ENCODE measurements at places on chromosomes 1 and 21.

- DNase-seq: no peak
Measured at GRCh38 chr1:211490821-211491415, 1.0 kb downstream of the RD3 start.

DNA sequence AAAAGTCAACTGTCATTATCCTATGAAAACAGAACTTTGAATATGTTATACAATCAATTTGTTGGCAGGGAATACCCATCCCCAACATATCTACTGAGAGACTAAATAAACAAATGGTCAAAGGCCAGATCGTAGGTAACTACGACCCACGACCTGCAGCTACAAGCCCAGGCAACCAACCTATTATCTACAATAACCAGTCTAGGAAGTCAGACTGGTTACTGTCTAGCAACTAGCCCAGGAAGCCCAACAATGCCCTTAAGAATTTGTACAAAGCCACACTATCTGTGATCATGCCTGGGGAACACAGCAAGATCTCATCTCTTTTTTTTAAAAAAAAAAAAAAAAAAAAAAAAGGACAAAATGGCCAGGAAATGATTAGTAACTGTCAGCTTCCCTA lies 58.7 kb downstream of the SMYD3 start:
- no peak for DNase-seq

GRCh38 chr1:245310571-245311531 lies 156.1 kb downstream of the KIF26B start:
- no peak for DNase-seq

DNA sequence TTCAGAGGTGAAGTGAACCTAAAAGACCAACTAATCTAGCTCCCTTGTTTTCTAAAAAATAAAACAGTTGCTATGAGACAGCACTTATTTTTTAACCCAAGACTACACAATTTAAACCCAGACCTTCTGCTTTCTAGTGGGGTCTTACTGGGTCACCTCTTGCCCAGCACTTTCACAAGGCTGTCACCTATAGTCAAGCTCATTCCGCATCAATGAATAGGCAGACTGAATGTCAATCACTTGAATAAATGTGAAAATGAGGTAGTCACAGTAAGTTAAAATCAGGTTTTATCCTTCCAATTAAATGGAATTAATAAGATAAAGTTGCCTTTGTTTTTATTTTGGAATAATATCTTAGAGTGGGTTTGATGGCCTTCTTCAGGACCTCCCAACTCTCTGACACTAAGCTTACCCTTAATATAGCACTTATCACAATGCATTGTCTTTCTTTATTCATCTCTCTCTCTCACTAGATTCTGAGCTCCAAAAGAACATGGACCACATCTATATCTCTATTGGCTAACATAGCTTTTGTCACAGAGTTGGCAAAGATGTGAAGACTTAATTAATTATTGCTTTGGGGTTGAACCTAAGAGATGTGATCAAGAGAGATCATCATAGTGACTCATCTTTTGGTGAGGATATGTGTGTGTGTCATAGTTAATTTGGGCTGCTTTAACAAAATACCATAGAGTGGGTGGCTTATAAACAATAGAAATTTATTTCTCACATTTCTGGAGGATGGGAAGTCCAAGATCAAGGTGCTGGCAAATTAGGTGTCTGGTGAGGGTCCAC lies 248.7 kb upstream of the DAB1 start:
- no peak for DNase-seq

- DNase-seq: no peak
Measured at GRCh38 chr1:149844101-149844500, 55.3 kb upstream of the BOLA1 start.

DNA sequence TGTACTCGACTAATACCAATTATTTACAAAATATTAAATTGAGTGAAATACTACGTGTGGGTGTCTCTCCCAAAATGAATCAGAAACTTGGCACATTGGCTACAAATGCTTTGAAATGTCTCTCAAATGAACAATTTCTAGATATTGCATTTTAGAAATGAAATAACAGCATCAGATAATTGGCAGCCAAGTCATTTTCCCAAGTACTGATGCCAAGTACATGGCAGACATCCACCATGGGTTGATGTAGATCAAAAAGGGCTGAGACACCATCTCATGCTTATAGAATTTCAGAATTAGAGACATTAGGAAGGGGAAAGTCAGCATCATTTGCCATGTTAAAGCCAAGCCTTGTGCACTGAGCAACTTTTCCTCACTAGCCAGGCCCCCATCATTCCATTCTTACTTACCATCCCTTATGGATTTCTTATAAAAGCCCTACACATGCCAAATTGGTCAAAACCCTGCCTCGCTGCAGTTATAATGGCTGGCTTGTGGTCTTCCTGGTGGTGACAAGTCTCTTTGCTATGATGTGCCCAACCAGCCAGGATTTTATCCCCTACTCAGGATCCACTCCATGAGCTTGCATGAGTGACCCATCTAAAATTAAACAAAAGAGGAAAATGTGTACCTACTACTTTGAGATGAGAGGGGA lies 73.1 kb downstream of the GREM2 start:
- DNase-seq: no peak

DNA sequence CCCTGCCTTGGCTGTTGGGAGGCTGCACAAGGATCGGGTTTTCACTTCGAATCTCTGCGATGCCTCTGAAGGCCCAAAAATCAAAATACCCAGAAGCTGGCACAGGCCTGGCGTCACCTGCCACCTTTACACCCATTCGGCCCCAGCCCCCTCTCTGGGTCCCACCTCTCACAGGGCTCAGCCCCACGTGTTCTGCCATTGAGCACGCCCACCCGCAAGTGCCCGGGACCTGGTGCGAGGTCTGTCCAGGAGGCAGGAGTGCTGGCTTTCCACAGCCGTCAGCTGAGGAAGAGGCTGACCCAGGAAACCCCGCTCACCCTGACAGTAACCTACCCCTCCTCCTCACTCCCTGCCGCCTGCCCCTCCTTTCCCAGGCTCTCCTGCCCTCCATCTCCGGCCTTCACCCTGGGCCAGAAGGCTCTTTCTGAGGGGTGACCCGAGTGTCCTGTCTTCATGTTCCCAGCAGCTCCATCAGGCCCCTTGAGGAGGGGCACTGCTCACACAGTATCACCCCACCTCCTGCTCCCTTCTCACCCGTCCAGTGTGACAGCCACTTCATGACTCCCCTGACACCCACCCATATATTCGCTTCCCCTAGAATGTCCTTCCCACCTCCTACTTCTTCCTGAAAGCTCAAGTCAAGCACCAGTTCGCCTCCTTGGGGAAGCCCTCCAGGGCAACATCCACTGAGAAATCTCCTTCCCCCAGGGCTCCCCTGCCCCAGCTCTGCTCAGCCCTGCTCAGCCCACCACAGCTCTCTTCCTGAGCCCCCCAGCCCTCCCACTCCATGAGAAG lies 13.5 kb downstream of the RCC2 start:
- no peak for DNase-seq

- DNase-seq: no peak
Measured at GRCh38 chr1:23799255-23799569, 1.3 kb downstream of the GALE start.

Data from ureter (tissue), 1 donor.